ENCODE measurements at places on chromosomes 2 and 18.

DNA sequence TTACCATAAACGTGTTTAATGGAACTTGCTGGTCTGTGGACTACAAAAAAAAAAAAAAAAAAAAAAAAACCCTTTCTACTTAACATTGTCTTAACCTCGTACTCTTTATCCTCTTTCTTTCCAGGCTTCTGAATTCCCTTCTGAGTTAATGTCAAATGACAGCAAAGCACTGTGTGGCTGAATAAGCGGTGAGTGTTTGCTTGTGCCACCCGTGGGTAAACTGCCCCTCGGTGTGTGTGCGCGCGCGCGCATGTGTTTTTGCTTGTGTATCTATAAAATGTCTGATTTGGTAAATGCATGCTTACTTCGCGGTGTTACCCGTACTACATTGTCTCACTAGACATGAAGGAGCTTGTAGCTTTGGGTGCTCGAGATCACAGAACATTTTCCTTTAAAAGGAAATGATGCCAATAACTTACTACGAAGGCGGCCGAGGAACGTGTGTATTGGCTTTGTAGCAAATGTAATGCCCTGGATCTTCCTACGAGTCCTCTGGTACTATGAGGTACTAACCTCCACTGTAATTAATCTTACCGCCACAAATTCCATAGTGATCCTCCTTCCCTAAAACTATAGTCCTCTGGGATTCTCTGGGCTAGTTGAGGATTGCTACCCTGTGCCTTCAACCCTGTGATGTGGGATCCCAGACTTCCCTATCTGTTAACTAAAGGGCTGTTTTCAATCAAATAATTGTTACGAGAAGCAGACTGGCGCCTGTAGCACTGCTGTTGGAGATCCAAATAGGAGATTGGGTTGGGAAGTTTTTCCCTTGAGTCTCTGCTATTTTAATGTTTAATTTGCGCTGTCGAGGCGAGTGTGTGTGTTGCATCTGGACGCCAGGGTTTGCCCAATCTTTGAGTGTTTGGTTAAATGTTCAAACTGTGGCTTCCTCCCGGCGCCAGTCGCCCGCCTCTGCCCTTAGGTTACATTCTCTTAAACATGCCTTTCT, 1.1 kb downstream of the ID2 start:
- no peak for DNase-seq

- no peak for DNase-seq
These were observed 535.7 kb upstream of the SLC39A10 start for GRCh38 chr2:195121341-195121740.

DNA sequence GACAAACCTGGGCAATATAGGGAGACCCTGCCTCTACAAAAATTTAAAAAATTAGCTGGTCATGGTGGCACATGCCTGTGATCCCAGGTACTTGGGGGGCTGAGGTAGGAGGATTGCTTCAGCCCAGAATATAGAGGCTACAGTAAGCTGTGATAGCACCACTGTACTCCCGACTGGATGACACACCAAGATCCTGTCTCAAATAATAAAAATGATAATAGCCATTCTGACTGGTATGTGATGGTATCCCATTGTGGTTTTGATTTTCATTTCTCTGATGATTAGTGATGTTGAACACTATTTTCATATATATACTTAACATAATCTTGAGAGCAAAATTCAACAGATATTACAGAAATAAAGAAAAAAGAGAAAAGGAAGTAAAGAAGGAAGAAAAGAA, 1491.0 kb upstream of the PIK3C3 start:
- no peak for DNase-seq

GRCh38 chr18:629269-630150, 27.9 kb upstream of the TYMS start:
- DNase-seq, result no peak

DNA sequence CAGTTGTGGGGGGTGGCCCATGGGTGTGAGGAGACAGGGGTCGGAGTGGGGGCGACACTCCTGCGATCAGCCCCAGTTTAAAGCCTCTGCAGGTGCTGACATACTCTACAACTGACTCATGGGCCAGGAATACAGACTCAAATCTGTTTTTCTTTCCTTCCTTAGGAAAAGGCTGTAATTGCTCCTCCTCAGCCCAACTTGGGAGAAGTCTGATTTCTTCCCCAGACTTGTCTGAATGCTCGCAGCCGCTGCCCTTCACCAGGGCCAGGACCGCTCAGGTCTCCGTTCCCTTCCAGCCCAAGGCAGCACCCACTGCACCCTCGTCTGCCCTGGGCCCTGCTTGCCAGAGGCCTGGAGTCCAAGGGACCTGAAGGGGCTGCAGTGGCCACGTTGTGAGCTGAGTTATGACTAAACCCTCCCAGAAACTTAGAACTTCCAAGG, 41.3 kb downstream of the RHOB start:
- DNase-seq, result no peak

- no peak for DNase-seq
These were observed 32.1 kb downstream of the HJURP start for GRCh38 chr2:233822101-233822771.

DNA sequence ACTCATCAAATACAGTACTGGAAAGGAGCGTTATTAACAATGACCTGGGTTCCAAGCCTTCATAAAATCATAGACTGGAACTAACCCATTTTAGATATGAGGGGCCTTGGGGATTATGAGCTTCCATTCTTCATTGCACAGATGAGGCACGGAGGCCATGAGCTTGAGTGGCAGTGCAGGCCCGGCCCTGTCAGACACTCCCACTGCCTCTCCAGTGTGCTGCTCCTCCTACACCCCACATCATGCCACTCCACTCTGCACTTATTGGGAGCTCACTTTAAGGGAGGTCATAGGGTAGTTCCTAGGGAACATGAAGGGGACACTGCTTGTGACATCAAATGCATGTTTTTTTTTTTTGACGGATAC, 77.9 kb downstream of the TSN start:
- no peak for DNase-seq

- DNase-seq, result no peak
These were observed 43.0 kb upstream of the FAHD2A start for GRCh38 chr2:95359501-95359930.

DNA sequence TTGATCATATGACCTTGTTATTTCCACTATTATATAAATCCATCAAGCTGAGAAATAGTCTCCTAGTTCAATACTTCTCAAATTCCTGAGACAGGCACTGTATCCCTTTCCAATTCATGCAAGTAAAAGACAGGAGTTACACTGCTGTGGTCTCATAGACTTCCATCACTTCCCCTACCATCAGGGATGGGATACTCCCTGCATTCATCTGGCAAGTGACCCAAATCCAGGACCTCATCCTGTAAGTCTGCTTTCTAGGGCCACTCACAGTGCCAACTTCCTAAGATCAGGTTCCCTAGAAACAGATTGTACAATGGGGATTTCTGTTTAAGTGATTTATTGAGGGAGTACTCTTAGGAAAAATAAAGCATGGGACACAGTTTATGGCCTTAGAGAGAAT, 424.0 kb upstream of the CDH7 start:
- no peak for DNase-seq

GRCh38 chr18:48321121-48321520, 88.1 kb downstream of the ZBTB7C start:
- no peak for DNase-seq

DNA sequence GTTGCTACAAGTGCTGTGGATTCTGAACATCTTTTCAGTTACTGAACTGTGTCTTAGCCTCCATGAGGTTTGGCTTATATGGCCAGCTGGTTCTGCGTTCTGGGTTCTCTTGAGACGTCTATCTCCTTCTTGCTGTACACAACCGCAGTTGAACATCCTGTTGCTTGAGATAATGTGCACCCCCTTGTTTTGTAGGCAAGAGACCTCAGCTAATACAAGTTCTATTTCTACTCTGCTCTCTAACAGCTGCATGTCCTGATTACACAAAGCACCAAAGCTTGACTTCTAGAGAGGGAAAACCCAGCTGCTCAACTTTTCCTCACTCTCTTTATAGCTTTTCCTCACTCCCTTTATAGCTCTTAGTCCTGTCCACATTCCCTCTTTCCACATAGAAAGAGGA, 176.0 kb downstream of the LTBP1 start:
- DNase-seq, result no peak

DNA sequence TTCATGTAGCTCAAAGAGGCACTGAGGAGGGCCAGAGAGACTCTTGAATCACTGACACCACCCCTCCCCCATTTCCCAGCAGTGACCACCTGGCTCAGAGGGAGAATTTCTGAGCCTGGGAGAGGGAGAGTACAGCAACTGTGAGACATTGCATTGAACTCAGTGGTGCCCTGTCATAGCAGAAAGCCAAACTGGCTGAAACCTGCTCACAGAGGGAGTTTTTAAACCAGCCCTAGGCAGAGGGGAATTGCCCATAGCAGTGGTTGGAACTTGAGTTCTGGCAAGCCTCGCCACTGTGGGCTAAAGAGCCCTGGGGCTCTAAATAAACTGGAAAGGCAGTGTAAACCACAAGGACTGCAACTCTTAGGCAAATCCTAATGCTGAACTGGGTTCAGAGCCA, 243.1 kb downstream of the ADCYAP1 start:
- DNase-seq, result no peak

All from stimulated activated CD8-positive, alpha-beta memory T cell treated with anti-CD3 and anti-CD28 coated beads, Interleukin-12 subunit alpha, Interleukin-12 subunit beta, amount 100 ng/mL, for 4 hours (primary cell).